HFFc6 (cell line): ENCODE measurements at places on chromosomes 5 and 9. TPM values are rescaled to one million over a fixed set of nuclear protein-coding genes. Genes with fewer than 3 reads are reported as not detected.

DNA sequence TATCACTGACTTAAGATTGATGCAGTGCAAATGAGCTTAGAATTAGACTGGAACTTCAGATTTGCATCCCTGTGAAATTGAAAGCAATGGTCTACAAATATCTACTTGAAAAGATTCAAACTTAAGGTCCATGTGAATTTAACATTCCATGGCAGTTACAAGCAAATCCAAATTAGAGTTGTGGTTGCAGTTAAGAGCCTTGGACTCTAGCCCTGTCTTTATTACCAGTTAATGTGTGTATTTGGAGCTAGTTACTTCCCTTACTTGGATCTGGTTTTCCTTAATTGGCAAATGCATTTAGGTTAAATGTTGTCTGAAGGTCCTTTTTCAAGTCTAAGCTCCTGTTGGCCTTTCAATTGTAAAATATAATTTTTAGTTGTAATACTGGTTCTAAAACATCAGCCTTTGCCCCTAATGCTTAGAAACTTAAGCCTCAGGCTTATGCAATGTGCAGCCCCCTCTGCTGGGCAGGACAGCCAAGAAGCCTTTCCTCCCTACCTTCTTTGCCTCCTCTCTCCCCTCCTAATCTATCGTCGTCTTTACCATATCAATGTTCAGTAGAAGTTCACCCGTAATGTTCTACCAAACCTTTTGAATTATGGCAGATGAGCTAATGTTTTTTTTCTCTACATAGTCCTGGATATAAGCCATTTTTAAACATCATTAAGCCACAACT, 59.5 kb downstream of the ERMP1 start:
- H3K27ac ChIP-seq, result peak overlapping the region; percentile 17; the same call in 1 of the 2 replicates
- peaks cover 51% of the 10 kb centered on the region for H3K36me3 ChIP-seq
- H3K4me3 ChIP-seq, result no peak overlapping the region
- no peak for DNase-seq
- H3K27me3 ChIP-seq, result peaks cover 5% of the 10 kb centered on the region; the same call in 1 of the 2 replicates
- peaks cover 16% of the 10 kb centered on the region for H3K4me1 ChIP-seq

DNA sequence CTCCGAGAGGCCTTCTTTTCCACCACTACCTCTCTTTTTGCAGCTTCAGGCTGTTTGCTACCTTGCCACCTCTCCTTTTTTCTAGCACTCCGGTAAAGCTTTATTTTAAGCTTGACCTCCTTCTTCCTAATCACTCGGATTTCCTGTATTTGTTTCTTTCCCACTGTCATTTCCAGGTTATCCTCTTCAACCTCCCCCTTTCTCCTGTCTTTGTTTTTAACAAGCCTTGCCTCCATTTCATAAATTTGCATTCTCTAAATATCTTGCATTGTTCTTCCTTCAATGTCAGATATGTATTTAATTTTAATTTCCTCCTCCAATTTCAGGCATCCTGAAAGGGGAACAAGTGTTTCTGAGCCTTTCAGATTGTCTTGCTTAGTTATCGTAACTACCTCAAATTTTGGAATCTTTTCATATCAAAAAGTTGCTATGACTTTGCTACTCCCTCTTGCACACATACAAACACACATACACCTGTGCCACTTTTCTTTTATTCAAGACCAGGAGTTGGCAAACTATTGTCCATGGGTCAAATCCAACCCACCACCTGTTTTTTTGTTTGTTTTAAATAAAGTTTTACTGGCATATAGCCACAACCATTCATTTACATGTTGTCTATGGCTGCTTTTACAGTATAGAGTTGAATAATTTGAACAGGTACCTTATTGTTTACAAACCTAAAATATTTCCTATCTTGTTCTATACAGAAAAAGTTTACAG, 22.7 kb downstream of the DPYSL3 start:
- peaks cover 9% of the 10 kb centered on the region for H3K36me3 ChIP-seq
- H3K27ac ChIP-seq, result peak overlapping the region; percentile 11
- DNase-seq, result no peak
- H3K27me3 ChIP-seq, result no peaks in the 10 kb centered on the region; the same call in 1 of the 2 replicates
- peaks cover 58% of the 10 kb centered on the region for H3K4me1 ChIP-seq

DNA sequence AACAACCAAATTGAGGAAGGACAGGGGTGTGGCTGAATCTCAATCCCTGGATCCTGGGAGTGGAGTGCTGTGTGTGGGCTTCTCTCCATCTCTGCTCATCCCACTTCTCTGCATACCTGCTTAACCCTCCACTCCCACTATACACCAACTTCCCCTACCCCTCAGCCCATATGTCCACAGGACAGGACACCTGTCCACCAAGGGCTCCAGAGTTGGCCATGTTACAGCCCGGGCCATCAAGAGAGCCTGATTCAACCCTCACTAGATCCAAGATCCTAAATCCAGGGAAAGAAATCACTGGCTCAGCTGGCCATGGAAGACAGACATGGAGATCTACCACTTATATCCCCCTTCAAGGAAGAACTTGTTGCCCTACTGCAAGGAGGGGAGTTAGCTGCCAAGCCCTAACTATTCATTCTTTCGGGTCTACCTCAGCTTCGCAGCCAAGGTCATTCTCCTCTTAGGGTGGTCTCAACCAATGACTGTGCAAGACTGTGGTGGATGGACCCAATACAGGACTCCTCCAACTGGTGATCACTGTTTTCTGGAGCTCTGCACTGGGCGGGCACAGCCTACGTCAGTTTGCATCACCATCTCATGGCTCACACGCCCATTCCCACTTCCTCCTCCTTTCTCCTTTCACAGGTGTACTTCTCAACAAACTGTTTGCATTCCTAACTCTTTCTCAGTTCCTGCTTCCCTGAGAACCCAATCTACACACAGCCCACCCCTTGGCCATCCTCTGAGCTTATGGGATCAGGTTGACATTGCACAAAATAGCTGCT, 53.7 kb upstream of the ZBTB43 start:
- no peak overlapping the region for H3K27ac ChIP-seq
- no peaks in the 10 kb centered on the region for H3K36me3 ChIP-seq
- H3K4me1 ChIP-seq, result no peaks in the 10 kb centered on the region
- peaks cover 64% of the 10 kb centered on the region for H3K27me3 ChIP-seq
- DNase-seq, result no peak

The STK32A gene
- total RNA-seq, result 0.28 to 0.92 TPM (median 0.76 TPM) in 3 replicates

The MAN1B1 gene
- 70.5 to 94.1 TPM (median 82.0 TPM) in 3 replicates for total RNA-seq

DNA sequence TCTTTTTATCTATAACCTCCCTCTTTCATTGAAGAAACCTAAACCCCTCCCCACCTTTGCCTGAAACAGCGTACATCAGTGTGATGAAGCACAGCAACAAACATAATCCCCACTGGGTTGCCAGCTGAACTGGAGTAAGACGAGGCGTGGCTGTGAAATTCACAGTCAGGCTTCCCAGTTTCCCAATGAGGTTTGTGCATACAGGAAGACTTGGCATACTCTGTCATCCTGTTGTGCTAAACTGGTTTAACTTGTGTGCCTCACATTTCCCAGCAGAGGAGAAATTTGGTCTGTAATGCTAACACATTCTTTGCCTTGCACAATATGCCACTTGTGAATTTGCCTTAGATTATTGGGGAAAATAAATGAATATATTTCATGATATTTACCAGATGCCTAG, 121.5 kb downstream of the SV2C start:
- H3K27ac ChIP-seq, result no peak overlapping the region
- no peaks in the 10 kb centered on the region for H3K36me3 ChIP-seq
- no peak overlapping the region for H3K4me3 ChIP-seq
- H3K4me1 ChIP-seq, result no peaks in the 10 kb centered on the region

DNA sequence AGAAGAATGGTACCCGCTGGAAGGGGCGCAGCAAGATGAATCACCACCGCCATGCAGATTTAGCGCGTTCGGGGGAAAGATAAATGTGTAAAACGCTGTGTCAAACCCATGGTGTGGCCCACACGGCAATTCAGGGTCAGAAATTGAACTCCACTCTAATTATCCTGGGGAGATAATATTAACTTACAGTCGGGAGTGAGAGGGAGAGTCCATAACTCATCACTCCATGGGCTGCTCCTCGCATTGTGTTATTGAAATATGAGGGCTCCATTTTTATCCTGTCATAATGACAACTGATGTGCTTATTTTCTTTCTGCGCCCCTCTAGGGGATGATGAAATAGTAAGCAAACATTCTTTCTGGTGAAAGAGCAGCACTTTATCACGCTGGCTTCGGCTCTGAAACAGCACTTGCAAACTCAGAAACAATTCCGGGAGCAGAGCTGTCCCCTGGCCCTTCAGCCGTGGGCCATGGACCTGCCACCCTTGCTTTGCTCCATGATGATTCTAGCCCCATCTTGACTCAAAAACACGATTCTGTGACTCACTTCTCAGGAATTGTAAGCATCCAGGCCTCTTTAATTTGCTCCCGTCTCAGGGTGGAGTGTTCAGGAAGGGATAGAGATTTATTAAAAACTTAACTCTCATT, 431.6 kb downstream of the IRX1 start:
- no peaks in the 10 kb centered on the region for H3K27me3 ChIP-seq
- no peak for DNase-seq
- no peaks in the 10 kb centered on the region for H3K36me3 ChIP-seq
- H3K4me1 ChIP-seq, result no peaks in the 10 kb centered on the region
- no peak overlapping the region for H3K27ac ChIP-seq

- no peak overlapping the region for H3K27ac ChIP-seq
- no peak for DNase-seq
- peaks cover 1% of the 10 kb centered on the region; the same call in 1 of the 2 replicates for H3K27me3 ChIP-seq
- no peaks in the 10 kb centered on the region for H3K36me3 ChIP-seq
- H3K4me3 ChIP-seq, result no peak overlapping the region
Observed at GRCh38 chr9:91451431-91452270, 28.0 kb upstream of the NFIL3 start.

DNA sequence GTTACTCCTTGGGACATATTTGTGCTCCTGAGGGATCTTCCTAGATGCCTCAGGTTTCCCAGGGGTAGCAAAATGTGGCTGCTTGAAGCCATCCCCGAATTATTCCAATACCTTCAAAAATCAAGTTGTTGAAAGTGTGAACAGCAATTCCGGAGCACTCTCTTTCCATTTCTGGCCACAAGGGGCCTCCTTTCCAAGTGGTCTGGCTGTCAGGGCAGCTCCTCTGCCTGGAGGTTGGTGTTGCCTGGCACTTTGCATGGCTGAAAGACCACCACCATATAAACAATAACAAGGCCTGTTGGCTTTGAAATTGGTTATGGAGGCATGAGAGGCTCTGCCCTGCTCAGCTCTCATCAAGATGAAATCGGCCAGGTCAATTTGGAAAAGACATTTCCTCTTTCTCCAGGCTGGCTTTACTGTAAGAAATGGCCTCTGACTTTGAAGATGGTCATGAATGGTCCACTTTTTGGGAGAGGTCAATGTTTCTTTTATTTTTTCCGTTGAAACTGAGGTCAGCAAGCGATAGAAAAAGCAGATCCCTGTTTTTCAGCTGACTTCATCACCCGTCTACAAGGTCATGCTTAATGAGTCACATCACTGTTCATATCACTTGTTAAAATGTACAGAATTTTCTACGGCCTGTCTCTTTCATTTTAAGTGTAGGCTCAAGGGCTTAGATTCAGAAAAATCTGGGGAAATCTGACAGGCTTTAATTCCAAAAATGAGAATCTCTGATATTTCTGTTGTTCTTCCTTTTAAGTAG, 481.1 kb upstream of the ZNF608 start:
- H3K27me3 ChIP-seq, result peaks cover 2% of the 10 kb centered on the region
- peaks cover 8% of the 10 kb centered on the region for H3K4me1 ChIP-seq
- H3K36me3 ChIP-seq, result no peaks in the 10 kb centered on the region
- H3K27ac ChIP-seq, result no peak overlapping the region
- DNase-seq, result peak; percentile 3

The C9orf43 gene
- 0.27 to 0.50 TPM (median 0.37 TPM) in 3 replicates for total RNA-seq

The RASGRF2 gene
- 0.16 and 0.97 TPM in 2 replicates for total RNA-seq

DNA sequence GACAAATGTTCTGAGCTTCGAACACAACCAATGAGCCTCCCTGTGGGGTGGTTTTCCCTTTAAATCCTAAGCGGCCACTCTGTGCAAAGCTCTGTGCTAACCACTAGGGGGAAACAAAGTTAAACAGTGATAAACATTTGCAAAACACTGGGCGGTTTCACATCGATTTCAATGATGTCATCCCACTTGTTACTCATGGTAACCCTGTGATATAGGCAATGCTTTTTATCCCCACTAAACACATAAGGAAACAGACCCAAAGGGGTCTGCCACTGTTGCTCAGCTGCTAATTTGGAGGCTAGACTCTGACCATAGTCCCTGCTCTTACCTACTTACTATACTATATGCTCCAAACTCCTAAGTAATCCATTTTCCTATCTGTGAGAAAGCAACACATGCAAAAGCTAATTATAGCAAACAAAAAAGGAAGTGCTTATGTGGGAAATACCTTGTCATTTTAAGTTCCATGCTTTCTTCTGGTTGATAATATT, 57.3 kb downstream of the PTPN3 start:
- no peak overlapping the region; the same call in 1 of the 2 replicates for H3K27ac ChIP-seq
- H3K27me3 ChIP-seq, result peaks cover 33% of the 10 kb centered on the region
- no peak overlapping the region for H3K4me3 ChIP-seq
- H3K36me3 ChIP-seq, result no peaks in the 10 kb centered on the region
- peak; percentile 86 for DNase-seq

GRCh38 chr5:123012321-123012720, 24.2 kb downstream of the PPIC start:
- no peaks in the 10 kb centered on the region for H3K27me3 ChIP-seq
- no peak overlapping the region for H3K27ac ChIP-seq
- peak overlapping the region; percentile 10; the same call in 1 of the 2 replicates for H3K4me3 ChIP-seq
- peaks cover 15% of the 10 kb centered on the region for H3K4me1 ChIP-seq
